ENCODE measurements at places on chromosomes 16 and 17. TPM values are rescaled to one million over a fixed set of nuclear protein-coding genes. Genes with fewer than 3 reads are reported as not detected.

Gene ST6GALNAC1
- 9.3 TPM for total RNA-seq

Gene PRSS33
- not detected for total RNA-seq

Gene SDK2
- total RNA-seq: 4.4 TPM

Gene HCRT
- not detected for total RNA-seq

Gene ITGB4
- total RNA-seq: 974 TPM

Gene KRT27
- total RNA-seq: not detected

Gene CUEDC1
- total RNA-seq: 3.4 TPM

Gene BAIAP2
- total RNA-seq: 36.2 TPM

Gene NDRG4
- total RNA-seq: 12.1 TPM

Gene OTOP3
- not detected for total RNA-seq

Gene TNFRSF13B
- not detected for total RNA-seq

Gene TBC1D3
- total RNA-seq: not detected

Gene TPSD1
- not detected for total RNA-seq

Measured in nasal cavity respiratory epithelium epithelial cell of viscerocranial mucosa (primary cell).